ENCODE measurements at places on chromosomes 7 and 10.

- DNase-seq = no peak
Measured at GRCh38 chr7:149248777-149249176, 9.3 kb downstream of the ZNF212 start.

GRCh38 chr10:100972904-100973535 lies 3.7 kb downstream of the SEMA4G start:
- peak; percentile 64 for DNase-seq

DNA sequence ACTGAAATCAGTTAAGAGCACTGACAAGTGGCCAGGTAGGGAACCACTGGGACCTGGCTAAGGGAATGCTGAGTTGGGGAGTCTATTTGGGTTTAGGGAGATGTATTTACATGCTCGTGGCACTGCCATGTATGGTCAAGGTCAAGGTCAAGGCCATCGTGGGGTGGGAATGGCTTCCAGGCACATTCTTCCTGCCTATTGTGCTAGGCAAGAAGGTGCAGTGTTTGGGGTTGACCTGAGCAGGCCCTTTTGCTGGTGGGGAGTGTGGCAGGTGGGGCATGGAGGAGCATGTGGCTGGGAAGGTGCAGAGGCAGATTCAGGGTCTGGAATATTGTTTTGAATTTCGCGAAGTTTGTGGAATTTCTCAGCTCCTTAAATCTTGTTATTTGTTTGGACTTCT lies 17.8 kb downstream of the FAM241B start:
- DNase-seq = peak; percentile 45

DNA sequence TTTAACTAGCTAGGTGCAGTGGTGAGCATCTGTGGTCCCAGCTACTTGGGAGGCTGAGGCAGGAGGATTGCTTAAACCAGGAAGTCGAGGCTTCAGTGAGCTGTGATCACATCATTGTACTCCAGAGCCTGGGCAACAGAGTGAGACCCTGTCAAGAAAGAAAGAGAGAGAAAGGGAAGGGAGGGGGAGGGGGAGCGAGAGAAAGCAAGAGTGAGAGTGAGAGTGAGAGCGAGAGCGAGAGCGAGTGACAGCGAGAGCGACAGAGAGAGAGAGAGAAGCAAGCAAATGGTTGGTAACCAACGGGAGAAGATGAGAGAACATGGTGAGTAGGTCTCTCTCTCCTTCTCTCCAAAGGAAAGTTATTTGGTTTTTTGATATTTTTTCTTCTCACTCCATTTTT lies 69.8 kb upstream of the DGKI start:
- no peak for DNase-seq

DNA sequence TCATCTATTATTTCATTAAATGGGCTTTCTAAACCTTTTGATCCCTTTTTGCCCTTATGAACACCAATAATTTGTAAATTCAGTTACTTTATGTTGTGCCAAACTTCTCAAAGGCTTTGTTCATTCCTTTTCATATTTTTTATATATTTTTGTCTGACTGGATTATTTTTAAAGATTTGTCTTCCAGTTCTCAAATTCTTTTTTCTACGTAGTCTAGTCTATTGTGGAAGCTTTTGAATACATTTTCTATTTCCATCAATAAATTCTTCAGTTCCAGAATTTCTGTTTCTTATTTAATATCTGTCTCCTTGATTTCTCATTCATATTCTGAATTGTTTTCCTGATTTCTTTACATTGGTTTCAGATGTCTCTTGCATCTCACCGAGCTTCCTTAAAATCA lies 108.2 kb downstream of the CTNNA3 start:
- DNase-seq = no peak

GRCh38 chr7:111108000-111108399 lies 17.1 kb downstream of the LRRN3 start:
- no peak for DNase-seq

DNA sequence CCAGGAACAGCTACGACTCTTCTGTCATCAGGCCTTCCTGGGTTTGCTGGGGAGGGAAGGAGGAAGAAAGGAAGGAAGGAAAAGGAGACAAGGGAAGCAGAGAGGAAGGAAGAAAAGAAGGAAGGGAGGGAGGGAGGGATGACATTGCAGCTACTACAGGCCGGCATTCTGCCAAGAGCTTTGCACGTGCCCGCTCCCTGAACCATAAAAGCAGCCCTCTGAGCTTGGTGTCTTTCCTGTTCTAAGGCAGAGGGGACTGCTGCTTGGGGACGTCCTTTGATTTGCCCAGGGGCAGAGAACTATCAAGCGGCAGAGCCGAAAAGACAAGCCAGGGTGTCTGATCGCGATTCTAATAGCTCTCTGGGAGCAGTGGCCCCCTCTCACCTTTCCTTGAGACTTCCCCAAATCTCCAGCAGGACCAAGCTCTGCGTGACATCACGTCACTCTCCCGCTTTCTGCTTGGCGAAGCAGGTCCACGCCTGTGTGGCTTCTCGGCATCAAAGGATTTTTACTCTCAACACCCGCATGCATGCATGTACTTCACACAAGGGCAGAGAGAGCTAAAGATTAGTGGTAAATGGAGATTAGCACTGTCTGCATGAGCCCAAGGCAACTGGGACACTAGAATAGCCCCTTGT lies 167.8 kb upstream of the AUTS2 start:
- peak; percentile 84 for DNase-seq

DNA sequence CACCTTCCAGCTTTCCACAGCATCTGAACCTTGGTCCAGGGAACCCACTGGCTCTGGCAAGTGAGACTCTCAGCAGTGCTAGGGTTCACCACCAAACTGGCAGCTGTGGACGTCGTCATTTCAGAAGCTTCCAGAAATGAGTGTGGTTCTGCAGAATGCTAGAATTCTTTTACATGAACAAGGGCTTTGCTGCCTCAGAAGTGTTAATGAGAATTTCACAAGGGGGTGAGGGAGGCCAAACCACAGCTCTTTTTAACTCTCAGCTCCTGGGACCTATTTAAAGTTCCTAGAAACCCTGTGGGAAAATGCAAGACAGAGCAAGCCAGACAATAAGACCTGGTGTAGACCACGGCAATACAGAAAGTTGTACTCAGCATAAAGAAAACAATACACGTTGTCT lies 129.3 kb upstream of the BET1 start:
- DNase-seq = no peak

DNA sequence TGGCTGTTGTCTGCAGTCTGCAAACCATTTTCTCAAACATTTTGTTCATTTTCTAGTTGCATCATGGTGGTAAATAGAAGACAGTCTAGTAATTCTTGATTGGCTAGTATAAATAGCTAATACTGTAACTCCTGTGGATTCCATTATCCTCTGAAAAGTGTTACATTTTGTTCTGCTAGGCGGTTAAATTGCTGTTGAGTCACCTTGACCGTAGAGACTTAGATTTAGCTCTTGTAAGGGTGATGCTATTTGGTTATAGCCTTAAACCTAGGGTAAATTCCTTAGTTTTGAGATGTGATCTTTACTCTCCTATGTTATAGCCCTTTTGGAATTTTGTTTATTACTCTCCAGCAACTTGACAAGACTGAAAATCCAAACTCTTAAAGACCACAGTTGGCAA lies 58.8 kb downstream of the SHOC2 start:
- DNase-seq = no peak

DNA sequence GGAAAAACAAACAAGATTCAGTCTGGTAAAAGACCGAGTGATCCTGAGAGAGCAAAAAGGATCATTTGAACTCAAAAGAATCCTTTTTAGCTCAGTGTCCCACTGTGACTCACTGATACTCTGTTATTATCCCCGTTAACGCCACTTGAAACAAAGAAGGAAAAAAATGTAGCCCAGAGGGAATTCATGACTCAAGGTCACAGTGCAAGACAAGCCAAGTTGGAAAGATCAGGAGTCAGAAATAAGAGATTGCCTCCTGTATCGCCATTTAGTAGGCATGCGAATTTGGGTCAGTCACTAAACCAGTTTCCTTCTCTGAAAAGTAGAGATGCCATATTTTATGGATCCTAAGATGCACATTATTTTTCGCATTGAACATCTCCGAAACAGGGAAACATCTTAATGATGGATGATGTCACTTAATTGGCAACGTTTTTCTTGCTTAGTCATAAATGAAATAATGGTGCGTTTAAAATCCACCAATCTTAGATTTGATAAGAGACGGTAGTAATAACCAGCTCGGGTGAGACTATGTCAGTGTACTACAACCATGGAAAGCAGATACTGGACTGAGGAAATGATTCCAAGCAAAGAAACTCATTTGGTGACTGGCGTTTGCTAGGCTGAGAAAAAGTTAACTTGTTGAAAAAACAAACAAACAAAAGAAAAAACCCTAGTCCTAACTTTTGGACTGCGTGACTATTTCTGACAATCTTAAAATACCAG lies 502.0 kb upstream of the CELF2 start:
- DNase-seq = no peak

GRCh38 chr10:77837248-77837924 lies 89.2 kb downstream of the DLG5 start:
- DNase-seq = no peak

- no peak for DNase-seq
Measured at GRCh38 chr7:80611353-80611752, 27.1 kb upstream of the CD36 start.
